NCI-H2081 (cell line): ENCODE measurements at places on chromosomes 11 and 22.
A peak's percentile ranks its signal among the peaks of the same experiment; 100 is the strongest.

DNA sequence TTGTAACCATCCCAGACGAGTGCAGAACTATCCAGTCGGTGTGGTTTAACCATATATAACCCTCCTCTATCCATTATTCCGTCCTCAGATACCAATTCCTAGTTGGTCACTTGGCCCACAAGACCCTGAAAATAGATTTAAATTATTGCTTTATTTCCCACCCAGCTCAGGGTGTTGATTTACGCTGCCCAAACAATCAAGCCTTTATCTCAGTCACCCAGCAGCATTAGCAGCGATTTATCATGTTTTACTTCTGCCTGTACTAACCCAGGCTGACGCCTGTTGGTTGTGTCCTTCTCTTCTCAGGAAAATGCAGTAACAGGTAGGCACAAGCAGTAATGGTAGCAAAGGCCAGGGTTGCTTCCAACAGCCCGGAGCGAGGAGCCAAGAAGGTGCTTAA lies 81.2 kb downstream of the DSCAML1 start:
- DNase-seq = no peak

- peak; percentile 56 for DNase-seq
Measured at GRCh38 chr11:65180877-65181568, 705 bp upstream of the CAPN1 start.

DNA sequence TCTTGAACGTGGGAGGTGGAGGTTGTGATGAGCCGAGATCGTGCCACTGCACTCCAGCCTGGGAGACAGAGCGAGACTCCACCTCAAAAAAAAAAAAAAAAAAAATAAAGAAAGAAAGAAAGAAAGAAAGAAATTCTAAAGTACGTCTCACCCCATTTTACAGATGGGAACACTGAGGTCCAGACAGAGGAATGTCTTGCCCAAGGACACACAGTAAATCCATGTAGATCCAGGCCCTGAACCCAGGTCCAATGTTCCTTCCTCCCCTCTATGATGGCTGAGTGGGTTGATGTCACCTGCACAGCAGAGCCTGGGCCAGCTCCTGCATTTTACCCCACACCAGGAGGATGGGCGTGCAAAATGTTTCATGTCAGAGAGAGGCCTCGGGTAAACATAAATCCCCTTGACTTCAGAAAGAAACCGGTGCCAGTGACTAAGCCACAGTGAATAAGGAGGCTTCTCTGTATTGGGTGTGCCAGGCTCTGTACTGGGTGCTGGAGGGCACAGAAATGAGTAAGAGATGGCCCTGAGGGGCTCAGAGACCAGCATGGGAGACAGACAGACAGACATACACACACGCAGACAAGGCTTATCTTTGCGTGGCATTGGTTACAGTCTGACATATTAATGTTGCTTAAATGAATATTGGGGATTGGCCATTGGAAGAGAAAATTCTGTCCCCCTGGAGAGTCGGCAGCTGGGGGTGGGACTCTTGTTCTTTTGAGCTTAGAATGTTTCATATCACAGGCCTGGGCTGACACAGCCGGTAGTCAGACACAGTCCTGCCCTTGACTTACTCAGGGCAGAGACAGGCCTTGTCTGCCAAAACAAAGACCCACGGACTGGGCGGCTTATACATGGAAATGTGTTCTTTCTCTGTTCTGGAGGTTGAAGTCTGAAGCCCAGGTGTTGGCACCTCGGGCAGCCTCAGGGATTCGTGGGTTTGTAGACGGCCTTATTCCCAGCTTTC lies 105.4 kb downstream of the MIAT start:
- no peak for DNase-seq

DNA sequence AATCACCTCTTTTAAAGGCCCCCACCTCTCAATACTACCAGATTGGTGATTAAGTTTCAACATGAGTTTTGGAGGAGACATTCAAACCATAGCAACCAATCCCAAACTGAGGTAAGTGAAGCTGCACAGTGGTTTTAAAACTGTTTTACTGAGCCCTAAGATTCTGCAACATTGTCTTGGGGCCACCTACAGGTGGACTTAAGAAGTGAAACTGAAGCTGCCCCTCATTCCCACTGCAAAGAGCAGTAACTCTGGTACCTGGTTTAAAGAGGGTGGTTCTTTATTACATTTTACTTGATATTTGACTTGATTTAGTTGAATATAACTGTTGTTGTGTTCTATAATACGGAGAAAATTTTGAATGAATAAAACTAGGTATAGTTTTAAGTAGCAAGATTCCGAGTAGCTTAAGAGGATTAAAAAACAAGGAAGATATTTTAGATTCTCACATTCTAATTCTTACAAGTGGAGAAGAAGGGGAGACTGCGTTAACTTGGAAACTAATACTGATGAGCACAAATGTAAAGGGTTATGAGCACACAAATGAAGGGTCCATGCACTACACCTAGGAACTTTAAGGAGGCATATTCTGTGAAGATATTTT lies 26.7 kb downstream of the SYT9 start:
- no peak for DNase-seq

DNA sequence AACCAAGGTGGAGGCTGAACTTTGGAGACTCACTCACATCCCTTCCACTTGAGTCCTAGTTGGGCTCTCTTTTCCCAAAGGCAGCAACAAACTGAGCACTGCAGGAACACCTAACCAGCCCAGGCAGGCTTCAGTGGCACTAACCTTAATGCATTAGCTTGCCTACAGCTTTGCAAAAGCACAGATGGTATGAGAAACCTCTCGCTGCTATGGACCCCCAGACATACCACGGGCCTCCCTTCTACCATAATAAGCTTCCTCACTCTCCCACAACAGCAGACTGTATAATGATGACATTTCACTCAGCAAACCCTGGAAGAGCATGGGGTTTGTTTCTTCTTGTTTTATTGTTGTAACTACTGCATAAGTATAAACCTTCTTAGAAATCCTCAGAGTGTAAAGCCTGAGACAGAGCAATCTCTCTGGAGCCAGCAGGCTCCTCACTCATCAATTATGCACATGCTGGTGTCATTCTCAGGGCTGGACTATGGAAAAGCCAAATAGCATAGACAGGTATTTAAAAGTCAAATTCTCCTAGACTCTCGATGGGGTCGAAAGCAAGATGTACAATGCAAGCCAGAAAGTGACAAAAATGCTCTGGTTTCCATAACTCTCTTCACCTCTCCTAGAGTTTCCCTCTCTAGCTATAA lies 167.6 kb downstream of the NXPE2 start:
- DNase-seq = no peak

GRCh38 chr11:79678780-79679452 lies 238.1 kb upstream of the TENM4 start:
- no peak for DNase-seq

DNA sequence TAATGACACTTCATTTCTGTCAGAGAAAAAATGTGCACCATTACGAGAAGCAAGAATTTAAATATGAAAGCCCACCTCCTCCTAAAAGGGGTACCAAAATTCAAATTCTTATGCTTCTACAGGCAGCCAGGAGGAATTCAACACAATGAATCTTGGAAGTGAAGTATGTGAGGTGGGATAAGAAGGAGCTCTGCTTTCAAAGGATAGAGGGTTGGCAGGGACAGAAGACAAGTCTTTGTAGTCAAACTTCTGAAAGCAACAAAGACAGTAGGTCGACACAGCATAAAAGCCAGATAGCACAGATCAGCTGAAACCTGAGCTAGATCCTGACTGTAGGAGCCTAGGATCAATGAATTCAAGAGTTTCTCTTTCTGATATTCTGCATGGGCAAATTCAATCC lies 17.4 kb downstream of the NARS2 start:
- no peak for DNase-seq

- DNase-seq = no peak
Measured at GRCh38 chr11:75246671-75247350, 6.2 kb downstream of the TPBGL start.

- no peak for DNase-seq
Measured at GRCh38 chr11:4551346-4551979, 6.5 kb downstream of the OR52M1 start.

DNA sequence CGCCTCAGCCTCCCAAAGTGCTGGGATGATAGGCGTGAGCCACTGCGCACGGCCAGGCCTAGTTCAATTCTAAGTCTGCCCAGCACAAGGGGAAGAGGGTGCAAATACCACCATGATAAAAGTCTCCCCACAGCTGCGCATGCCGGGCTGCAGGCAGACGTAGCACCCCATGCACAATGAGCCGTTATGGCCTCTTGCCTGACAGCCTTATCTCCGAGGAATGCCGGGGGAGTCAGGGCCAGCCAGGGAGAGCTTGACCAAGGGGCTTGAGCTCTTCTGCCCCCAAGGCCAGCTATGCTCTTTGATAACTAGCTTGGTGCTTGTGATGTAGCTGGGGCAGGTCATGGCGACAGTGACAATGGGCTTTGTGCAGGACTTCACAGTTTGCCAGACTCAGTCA lies 13.7 kb upstream of the SCUBE1 start:
- DNase-seq = no peak

DNA sequence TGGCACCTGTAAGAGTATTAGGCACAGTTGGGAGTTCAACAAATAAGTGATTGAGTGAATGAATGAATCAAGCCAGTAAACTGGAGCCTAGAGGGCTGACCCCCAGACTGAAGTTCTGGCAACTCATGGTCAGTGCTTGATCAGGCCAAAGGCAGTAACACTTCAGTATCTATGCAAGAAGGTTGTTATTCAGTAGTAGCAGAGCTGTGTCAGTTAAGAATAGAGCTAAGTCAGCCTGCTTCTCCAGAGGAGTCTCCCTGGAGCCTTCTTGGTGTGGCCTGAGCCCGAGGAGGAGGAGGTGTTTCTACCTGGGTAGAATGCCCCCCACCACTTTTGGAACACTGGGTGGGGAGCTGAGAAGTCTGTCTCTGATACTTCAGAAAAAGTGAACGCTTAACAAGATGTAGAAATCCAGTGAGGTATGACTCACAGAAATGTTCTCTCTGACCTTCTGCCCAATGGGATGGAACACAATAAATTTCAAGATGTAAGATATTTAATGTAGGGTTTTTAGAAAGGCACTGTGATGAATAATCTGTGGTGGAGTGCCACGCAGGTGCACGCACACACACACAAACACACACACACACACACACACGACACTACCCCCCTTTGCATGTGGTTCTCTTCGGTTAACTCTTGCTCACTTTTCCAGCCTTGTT lies 219.9 kb downstream of the HIPK3 start:
- DNase-seq = no peak

DNA sequence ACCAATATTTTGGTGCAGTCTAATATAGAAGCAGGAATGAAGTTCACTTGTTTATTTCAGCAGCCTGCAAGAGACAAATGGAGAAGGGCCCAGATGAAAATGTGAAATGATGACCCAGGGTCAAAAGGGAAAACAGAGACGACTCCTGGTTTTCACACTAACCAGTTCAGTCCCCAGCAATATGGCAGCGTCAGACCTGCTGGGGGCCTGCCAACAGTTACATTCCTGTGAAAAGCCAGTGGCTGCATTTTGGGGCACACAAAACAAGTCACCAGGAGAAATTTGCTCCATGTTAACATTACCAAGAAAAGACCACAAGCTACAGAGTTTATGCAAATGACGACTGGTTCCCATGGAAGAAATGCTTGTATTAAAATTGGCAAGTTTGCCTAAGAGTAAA lies 80.2 kb downstream of the CCDC34 start:
- no peak for DNase-seq

DNA sequence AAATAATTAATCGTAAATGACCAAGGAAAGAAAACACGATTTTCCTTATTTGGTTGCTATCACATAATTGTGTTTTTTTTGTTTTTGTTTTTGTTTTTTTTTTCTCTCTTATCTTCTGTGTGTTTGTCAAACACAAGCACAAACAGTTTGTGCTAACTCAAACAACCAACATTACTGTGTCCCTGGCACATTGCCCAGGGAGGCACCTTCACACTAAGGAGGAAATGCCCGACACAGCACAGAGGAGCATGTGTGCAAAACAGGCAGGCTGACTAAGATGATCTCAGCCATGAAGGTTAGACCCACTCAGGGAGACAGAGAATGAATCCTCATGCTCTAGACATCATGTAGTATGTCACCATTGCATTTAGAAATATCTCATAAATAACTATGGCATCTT lies 130.1 kb downstream of the SOX6 start:
- DNase-seq = peak; percentile 55

DNA sequence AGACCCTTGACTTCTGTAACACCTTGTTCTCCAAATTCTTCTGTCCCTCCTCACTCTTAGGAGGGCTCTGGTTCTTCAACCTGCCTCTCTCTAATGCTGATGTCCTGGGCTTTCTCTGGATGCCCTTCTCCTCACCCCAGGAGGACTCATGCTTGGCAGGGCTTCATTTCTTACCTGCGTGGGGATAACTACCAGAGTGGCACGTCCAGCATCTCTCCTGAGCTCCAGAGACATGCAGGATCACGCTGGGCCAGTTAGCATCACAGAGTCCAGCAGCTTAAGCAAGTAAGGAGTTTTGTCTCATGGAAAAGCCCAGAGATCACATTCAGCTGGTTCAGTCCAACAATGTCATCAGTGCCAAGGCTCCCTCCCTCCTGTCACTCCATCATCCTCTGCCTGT lies 36.4 kb downstream of the RTL6 start:
- no peak for DNase-seq

GRCh38 chr11:47186076-47186699 lies at the start of gene PACSIN3:
TSS of gene PACSIN3 (minus strand) at chr11:47186434. CDS start at chr11:47182727, 3,707 bp downstream.
- DNase-seq = peak; percentile 30

DNA sequence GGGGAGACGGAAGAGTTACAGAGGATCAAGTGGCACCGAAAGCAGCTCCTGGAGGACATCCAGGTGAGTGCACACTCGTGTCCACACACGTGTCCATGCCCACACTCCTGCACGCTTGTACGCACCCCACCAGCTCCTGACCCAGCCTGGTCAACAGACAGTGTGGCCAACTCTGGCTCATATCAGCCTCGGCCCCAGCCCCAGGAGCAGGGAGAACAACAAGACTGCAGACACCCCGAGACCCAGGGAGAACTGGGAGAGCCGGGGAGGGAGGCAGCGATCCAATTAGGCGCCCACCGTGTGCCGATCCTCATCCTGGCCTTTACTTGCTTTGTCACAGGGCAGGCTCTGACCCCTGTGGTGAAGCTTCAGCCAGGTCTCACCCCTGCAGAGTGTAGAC lies 10.3 kb downstream of the CYTH4 start:
- no peak for DNase-seq

DNA sequence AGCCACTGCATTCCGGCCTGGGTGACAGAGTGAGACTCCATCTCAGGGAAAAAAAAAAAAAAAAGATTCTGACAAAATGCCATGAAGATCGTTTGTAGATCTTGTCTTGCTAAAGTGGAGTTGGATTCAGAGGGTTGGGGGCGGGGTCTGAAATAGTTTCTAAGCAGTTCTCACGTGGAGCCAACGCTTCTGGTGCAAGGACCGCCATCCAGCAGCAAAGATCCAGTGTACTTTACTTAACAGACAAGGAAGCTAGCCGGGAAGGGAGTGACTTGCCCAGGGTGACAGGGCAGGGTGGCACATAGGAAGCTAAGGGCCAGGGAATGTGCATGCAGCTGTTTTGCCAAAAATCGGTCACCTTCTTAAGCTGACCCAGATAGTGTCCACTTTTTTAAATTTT lies 27.4 kb downstream of the APOL1 start:
- no peak for DNase-seq

- no peak for DNase-seq
Measured at GRCh38 chr11:30594646-30595411, 8.7 kb upstream of the MPPED2 start.

GRCh38 chr11:95119361-95120060 lies 29.9 kb downstream of the ENDOD1 start:
- no peak for DNase-seq
